ENCODE measurements at places on chromosomes 1 and 21.

DNA sequence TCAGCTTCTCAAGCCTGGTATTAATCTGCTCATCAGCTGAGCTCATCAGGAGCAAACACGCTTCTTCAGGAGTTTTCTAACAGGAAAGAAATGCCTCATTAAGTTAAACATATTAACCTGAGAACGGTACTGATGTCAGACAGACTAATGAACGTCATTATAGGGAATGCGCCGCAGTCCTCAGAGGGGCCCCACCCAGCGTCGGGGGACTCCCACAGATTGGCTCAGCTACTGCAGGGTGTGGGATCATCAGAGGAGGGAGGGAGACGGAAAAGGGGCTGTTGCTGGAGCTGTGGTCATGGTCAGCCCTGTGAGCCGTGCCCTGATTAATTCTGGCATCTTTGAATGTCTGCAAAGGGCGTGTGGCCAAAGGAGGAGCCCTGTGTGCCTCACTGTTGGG lies 348.5 kb downstream of the PTPRU start:
- H3K36me3 ChIP-seq: no peaks in the 10 kb centered on the region
- no peak for DNase-seq
- H3K27me3 ChIP-seq: no peaks in the 10 kb centered on the region
- H3K27ac ChIP-seq: no peak overlapping the region
- no peak overlapping the region for H3K4me3 ChIP-seq

DNA sequence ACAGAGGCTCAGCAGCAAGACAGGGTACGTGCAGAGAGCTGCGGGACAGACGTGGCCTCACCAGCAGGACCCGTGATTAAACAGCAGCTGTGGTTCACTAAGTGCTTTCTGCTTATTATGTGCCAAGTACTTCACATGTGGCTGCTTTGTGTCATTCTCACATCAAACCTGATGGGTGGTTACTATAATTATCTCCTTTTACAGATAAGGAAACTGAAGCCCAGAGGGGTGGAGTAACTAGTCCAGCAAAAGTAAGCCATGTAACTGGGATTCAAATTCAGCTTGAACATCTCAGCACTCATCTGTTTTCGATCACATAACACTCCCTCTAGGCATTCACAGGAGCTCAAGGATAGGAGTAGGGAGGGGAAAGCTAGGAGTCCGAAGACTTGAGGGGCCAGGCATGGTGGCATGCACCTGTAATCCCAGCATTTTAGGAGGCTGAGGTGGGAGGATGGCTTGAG lies 50.8 kb upstream of the CLIC4 start:
- no peaks in the 10 kb centered on the region for H3K27me3 ChIP-seq
- H3K4me1 ChIP-seq: no peaks in the 10 kb centered on the region
- no peaks in the 10 kb centered on the region for H3K36me3 ChIP-seq
- H3K27ac ChIP-seq: no peak overlapping the region

DNA sequence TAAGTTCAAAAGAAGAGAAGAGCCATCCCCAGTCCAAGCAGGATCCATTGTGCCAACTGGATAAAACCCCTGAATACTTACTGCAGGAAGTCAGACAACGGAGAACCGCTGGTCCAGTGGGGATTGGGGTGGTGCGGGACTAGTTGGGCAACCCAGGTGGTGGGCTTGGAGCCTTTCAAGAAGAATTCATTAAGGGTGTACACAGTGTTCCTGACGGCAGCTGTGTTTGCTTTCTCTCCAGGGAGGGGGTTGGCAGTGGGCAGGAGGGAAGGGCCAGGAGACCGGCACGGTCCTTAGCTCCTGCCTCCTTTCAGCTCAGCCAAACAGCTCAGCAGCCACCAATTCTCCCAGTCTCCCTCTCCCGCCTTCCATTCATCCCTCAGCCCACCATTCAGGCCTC lies 7.1 kb upstream of the CDK18 start:
- no peaks in the 10 kb centered on the region for H3K27me3 ChIP-seq
- H3K36me3 ChIP-seq: no peaks in the 10 kb centered on the region
- H3K4me1 ChIP-seq: peaks cover 8% of the 10 kb centered on the region
- no peak for DNase-seq
- H3K27ac ChIP-seq: no peak overlapping the region
- no peak overlapping the region for H3K4me3 ChIP-seq

- no peaks in the 10 kb centered on the region for H3K27me3 ChIP-seq
- no peak overlapping the region for H3K4me3 ChIP-seq
Observed at GRCh38 chr1:76425201-76426145, 350.9 kb downstream of the ST6GALNAC3 start.

DNA sequence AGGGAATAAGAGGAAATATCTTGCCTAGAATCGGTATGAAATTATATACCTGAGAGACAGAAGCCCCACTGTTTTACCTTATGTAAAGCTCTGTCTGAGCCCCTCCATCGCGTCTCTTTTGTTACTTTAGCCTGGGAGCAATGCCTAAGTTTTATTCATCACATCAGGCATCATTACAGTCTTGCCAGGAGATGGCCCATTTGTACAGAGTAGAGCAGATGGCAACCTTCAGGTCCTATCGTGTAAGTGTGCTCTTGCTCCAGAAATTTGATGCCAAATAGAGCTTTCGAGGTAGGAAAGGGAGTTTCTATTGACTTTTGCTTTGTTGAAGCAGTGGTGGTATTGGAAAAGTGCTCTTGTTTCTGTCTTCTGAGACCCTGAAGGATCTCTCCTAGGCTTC lies 24.9 kb downstream of the CFAP126 start:
- no peaks in the 10 kb centered on the region for H3K27me3 ChIP-seq
- H3K36me3 ChIP-seq: peaks cover 3% of the 10 kb centered on the region
- H3K4me3 ChIP-seq: no peak overlapping the region
- H3K4me1 ChIP-seq: no peaks in the 10 kb centered on the region
- DNase-seq: no peak
- no peak overlapping the region for H3K27ac ChIP-seq

DNA sequence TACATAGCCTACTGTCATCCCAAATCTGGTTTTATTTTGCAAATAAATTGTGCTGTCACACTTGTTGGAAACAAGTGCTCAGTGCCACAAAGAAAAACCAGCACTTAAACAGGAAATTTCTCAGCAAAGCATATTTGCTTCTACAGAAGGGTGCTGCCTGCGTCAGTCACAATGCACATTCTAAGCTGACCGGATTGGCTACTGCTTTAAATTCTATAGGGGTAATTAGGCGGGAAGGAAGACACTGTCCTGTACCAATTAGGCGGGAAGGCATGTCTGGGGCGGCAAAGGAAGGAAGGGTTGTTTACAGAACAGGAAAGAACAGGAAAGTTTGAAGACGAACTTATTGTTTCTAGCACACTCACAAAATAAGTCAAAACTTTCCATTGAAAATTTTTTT lies 2.8 kb downstream of the IFI16 start:
- DNase-seq: no peak
- peaks cover 4% of the 10 kb centered on the region for H3K4me1 ChIP-seq

DNA sequence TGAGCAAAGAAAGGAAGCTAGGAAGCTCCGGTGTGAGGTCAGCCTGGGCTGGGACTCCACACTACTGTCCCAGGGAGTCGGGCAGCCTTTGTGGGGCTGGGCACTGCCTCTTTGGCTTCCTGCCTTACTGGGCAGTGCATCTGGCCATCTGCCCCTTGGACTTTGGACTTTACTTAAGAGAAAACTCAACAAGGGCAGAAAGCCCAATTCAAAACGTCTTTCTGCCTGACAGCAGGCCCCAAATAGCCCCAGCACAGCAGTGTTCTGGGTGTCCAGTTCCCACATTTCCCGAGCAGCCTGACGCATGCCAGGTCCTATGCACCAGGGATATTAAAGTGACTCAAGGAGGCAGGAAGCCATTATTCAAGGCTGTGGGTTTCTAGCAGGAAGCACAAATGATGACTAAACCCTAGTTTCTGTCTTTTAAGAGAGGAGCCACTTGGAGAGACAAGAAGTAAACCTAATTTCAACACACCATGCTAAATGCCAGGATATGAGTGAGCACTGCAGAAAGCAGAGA lies 37.9 kb upstream of the EDEM3 start:
- H3K27me3 ChIP-seq: no peaks in the 10 kb centered on the region
- DNase-seq: no peak
- H3K27ac ChIP-seq: no peak overlapping the region
- no peaks in the 10 kb centered on the region for H3K36me3 ChIP-seq

GRCh38 chr1:239765163-239765562 lies 326.5 kb upstream of the FMN2 start:
- H3K27ac ChIP-seq: no peak overlapping the region
- no peak overlapping the region for H3K4me3 ChIP-seq
- H3K27me3 ChIP-seq: no peaks in the 10 kb centered on the region
- DNase-seq: peak; percentile 25

GRCh38 chr1:119747451-119747850 lies 21.3 kb downstream of the HMGCS2 start:
- no peak overlapping the region for H3K4me3 ChIP-seq
- no peaks in the 10 kb centered on the region for H3K4me1 ChIP-seq
- H3K27me3 ChIP-seq: no peaks in the 10 kb centered on the region
- no peak overlapping the region for H3K27ac ChIP-seq

DNA sequence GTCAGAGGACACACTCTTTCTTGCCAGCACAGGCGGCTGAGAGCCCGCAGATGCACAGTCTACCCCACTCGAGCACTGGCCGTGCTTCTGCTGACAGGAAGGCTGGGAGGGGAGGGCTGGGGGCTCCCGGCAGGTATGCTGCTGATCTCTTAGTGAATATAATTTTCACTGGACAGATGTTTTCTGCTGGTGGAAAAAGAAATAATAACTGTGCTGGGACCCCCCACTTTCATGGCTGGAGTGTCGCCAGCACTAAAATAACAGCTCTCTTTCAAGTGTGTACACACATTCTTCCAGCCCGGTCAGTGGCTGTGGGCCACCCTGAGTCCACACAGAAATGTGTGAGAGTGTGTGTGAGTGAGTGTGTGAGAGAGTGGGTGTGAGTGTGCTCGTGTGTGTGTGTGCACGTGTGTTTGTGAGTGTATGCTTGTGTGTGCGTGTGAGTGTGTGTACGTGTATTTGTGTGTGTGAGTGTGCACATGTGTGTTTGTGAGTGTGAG lies 167.7 kb upstream of the USP24 start:
- no peak overlapping the region for H3K27ac ChIP-seq
- H3K36me3 ChIP-seq: no peaks in the 10 kb centered on the region
- no peaks in the 10 kb centered on the region for H3K4me1 ChIP-seq

DNA sequence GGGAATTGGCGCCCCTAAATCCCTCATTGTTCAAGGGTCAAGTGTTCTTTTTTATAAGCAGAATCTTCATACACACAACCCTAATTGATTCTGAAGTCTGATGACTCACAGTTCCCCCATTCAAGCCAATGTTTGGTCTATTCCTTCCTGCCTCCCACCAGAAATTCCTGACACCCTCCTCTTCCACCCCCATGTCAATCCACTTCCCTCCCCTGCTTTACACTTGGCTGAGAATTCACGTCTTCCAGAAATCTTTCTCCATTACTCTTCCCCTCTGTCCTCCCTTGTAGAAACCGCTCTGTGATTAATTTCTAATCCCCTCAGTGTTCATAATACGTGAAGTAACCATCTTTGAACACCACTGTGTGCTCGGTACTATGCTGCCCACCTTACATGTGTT lies 76.2 kb upstream of the CD34 start:
- no peak overlapping the region for H3K4me3 ChIP-seq
- H3K27me3 ChIP-seq: no peaks in the 10 kb centered on the region
- DNase-seq: no peak

All from mesendoderm (in vitro differentiated cells).